Fibroblast of the conjunctiva (primary cell): ENCODE measurements at places on chromosomes 16 and 17.

DNA sequence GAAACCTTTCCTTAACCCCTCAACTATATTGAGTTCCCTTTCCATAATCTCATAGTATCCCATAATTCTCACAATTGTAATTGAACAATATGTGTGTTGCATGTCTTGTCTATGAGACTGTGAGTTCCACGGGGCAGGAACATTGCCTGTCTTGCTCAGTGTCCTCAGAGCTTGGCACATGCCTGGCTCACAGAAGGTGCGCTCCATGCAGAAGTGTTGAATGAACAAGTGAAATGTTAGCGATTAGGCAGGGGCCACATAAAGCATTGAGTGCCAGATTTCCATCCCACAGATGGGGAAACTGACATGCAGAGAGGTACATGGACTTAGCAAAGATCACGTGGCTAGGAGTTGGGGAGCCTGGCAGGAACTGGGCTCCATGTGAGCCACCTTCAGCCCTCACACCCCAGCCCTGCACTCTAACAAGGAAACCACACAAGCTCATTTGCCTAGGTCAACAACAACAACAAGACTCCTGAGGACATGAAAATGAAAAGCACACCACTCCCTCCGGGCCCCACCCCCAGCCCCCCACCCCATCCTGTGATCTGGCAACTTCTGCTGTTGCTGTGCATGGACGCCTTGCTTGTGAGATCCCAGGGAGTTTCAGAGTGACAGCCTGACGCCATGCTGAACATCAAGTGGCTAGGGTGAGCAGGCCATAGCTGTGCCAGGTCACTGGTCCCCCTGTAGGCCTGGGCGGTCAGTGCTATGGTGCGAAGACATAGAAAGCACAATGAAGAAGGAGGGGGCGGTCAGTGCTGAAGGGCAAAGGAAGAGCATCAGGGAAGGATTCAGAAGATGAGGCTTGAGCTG lies 5.0 kb downstream of the PIK3R5 start:
- DNase-seq, result no peak

DNA sequence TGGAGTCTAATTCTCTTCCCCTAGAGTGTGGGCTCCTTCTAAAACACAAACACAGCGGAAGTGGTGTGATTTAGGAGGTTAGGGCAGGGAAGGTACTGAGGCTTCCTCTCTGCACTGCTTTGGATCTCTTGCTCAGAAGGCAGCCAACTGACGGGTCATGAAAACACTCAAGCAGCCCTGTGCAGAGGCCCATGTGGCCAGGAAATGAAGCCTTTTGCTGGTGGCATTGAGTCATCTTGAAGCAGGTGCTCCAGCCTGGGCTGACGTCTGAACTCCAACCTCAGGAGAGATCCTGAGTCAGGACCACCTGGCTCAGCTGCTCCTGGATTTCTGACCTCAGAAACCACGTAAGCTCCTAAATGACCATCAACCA lies 72.9 kb downstream of the MRM1 start:
- DNase-seq, result no peak

GRCh38 chr17:75610103-75610984 lies 22.7 kb downstream of the MYO15B start:
- no peak for DNase-seq

DNA sequence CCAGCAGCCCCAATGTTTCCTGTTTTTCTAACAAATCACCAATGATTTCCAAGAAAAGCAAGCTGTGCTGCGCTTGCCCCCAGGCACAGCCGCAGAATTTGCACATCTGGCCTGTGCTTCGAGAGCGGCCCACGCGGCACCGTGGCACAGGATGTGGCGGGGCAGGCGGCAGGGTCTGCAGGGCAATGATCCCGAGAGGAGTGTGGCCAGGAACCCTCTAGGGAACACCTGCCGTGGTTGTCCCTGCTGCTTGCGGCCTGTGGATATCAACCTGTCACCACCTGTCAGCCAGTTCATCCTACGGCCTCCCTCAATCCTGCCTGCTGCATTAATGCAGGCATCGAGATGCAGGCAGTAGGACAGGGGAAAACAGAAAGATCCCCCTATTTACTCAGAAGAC lies 24.0 kb downstream of the PIK3R5 start:
- DNase-seq, result no peak

GRCh38 chr17:11935734-11936406 lies 61.4 kb downstream of the ZNF18 start:
- peak; percentile 10 for DNase-seq

DNA sequence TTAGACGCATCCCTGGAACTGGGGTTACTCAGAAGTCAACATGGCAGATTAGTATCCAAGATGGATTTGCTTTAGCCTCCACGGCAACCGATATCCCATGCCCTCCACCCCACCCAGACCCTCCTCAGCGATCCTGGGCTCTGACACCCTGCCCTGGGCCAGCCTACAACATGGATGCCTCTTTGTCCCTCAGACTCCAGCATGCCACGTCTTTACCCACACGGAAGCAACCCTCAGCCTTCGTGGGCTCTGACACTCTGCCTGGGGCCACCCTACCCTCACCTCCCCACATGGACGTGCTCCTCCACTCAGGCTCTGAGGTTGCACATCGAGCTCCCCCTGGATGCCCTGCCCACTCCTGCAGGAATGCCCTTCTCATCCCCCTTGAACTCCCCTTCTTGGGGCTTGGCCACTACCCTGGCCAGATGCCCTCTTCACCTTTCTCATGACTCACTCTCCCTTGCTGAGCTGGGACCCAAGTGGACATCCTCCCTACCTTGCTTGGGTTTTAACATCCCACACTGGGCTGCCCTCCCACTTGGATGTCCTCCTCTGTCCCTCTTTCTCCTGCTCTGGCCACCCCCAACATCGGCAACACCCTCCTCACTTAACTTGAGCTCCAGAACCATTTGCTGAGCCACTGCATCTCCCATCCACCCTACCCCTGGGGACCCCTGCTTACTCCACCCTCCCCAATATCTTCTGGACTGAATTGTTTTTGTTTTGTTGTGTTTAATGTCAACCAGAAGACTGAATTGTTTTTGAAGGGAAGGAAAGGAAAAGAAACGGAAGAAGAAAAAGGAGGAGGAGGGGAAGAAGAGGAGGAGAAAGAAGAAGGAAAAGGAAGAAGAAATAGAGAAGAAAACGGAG lies 18.3 kb upstream of the TMEM92 start:
- DNase-seq, result no peak

DNA sequence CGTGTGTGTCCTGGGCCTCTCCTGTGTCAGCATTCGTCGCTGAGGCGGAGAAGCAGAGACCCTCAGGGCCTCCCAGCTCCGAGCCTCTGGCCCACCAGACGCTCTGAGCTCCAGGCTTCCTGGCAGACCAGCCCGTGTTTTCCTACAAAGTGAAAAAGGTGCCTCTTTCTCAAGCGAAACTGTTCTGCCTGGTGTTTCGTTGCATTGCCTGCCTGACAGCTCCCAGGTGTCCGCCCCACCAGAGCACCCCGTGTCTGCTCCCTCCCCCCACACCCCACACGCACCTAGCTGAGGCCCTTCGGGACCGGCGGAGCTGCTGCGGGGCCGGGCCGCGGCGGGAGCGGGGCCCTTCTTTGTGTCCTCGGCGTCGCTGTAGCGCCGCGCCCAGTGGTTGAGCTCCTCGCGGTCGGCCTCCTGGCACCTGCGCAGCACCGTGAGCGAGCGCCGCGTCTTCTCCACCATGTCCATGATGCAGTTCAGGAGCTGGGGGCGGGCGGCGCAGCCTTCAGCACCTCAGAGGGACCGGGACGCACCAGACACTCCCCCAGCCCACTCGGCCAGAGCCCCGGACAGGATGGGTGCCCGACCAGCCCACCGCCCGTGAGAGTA lies 14.7 kb upstream of the PABPN1L start:
- no peak for DNase-seq

- no peak for DNase-seq
These were observed 25.5 kb upstream of the CBLN1 start for GRCh38 chr16:49307176-49307575.

- DNase-seq, result no peak
These were observed 10.7 kb downstream of the GUCY2D start for GRCh38 chr17:8012996-8013640.

- no peak for DNase-seq
These were observed 3.2 kb downstream of the DNAH17 start for GRCh38 chr17:78573955-78574354.

DNA sequence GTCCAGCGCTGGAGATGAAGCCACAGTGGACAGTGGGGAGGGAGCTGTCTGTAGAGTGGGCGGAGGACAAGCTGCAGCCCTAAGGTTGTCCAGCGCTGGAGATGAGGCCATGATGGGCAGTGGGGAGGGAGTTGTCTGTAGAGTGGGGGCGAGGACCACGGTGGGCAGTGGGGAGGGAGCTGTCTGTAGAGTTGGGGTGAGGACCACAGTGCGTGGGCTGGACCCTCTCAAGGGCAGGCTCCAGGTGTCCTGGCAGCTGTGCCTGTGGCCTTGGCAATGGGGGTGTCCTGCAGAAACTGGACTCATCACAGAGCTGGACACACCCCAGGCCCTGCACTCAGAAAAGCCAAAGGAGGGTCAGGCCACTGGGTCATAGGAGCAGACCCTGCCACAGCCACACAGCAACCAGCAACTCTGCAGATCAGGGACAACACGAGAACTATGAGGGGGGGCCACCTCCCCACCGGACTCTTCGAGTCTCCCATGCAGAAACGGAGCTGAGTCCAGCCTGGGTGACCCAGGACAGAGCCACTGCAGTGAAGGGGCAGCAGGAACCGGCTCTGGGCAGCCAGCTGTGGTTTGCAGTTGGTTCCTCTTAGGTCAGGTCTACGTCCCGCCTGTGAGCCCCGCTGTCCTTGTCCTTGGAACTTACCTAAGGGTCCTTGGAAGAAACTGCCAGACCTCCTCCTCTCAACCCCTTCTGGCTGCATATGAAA lies 33.4 kb upstream of the CBFA2T3 start:
- DNase-seq, result no peak

- no peak for DNase-seq
These were observed 1576.8 kb downstream of the CDH8 start for GRCh38 chr16:60459463-60459862.

- no peak for DNase-seq
These were observed 253.6 kb downstream of the ZFHX3 start for GRCh38 chr16:72794319-72794718.

DNA sequence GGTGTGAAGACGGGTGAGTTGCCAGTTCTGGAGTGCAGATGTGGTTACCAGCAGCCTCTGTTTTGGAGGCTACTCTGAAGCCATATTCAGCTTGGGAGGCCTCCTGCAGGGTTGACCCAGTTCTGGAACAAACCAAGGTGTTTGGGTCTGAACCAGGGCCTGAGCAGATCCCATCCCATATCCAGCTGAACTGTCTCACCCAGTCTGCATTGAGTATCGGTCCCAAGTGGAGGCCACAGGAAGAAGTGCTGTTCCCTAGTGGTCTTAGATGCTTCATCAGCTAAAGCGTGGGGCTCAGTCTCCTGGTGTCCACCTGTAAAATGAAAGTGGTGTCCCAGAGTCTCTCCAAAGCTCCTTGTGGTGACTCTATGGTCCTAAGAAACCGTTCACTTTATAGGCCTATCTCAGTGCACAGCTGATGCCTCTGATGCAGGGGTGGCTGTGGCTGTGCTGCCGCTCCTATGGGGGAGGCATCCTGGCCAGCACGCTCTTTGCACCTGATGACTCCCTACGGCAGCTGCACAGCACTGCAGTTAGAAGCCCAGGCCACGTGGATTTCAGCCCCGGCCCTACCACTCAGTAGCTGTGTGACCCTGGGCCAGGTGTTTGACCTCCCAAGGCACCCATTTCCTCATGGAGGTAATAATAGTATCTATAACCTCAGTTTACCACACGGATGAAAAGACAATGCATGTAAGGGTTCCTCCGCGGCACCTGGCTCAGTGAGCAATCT lies 21.0 kb downstream of the CBX4 start:
- no peak for DNase-seq

DNA sequence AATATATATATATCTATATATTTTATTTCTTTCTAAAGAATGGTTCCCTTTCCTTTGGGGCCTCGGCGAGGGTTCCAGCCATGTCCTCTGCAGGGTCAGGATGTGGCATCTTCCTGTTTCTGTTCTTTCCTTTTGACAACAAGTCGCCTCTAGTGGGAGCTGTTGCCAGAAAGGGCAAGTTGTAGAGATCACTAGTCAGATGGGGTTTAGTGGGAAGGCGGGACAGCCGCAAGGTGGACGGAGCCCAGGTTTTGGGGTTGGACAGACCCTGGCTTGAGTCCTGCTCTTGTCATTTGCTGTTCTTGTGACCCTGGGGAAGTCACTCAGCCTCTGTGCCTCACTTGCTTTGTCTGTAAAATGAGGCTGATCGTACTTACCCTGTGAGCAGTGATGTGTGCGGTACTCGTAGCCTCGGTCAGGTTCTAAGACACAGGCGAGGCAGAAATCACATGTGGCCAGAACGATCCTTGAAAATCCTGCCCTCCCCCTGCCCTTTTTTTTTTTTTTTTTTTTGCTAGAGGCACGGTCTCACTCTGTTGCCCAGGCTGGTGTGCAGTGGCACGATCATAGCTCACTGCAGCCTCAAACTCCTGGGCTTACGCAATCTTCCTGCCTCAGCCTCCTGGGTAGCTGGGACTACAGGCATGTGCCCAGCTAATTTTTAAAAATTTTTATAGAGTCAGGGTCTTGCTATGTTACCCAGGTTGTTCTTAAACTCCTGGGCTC lies 80.1 kb downstream of the ABCC6 start:
- no peak for DNase-seq

- DNase-seq, result no peak
These were observed 4.8 kb downstream of the IRX5 start for GRCh38 chr16:54935266-54935968.

DNA sequence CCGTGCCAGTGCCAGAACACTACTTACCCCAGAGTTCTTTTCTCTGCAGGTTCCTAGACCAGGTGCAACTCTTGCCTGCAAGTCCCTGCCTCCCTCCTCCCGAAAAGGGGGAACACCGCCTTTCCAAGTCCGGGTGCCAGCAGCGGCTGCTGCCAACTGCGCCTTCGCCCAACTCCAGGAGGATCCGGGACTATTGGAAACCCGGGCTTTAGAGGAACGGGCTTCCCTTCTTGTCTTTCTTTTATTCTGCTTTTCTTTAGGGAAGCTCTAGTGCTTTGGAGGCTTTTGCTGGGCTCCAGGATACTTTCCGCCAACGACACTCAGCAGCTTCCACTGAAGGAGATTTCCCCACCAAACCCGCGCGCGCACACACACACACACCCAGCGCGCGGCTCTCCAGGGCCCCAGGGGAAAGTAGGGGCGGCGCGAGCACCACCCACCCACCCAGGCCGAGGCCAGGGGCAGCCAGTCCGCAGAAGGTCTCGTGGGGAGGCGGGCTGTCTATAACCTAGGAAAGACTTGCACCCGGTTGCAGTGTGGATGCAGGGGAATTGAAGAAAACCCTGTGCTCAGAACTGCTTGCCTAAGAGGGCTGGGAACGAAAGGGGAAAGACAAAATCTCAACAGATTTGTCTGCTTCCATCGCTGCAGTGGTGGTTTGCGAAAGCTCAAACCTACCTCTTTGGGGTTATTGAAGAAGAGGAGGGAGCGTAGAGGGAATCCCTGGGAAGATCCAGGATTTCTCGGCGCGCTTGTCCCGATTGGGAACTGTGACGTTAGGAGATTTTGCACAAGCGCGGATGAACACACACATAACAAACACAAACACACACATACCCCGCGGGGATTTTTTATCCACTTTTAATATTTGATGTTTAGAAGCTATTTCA lies 977 bp upstream of the CA10 start:
- no peak for DNase-seq

GRCh38 chr17:31296142-31296541 lies 897 bp downstream of the OMG start:
- DNase-seq, result no peak
